ENCODE measurements at places on chromosomes 4 and X.

GRCh38 chr4:118033148-118034052, 886 bp upstream of the NDST3 start:
- no peak for DNase-seq

- no peak for DNase-seq
Measured at GRCh38 chrX:3262901-3263300, 83.6 kb downstream of the MXRA5 start.

- no peak for DNase-seq
Measured at GRCh38 chr4:180832073-180832472, 1411.1 kb upstream of the TENM3 start.

- no peak for DNase-seq
Measured at GRCh38 chr4:158904815-158905214, 136.0 kb downstream of the FNIP2 start.

GRCh38 chr4:16264798-16265197, 38.5 kb upstream of the TAPT1 start:
- no peak for DNase-seq

DNA sequence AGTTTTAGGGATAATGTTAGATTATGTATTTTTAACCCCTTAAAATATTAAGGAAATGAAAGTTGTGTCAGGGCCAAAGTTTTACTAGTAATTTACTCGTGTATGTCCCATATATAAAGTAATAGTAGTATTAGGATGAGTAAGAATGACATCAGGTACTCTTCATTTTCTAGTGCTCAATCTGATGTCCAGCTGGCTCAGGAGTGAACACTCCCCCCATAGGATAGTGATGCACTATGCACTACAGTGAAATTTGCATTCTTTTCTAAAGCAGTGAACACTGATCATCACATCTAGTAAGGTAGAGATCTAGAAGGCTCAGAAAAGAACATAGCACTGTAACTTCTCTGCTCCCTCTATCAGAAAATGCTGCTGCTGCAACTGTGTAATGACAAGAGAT, 409.7 kb downstream of the GLUD2 start:
- no peak for DNase-seq

DNA sequence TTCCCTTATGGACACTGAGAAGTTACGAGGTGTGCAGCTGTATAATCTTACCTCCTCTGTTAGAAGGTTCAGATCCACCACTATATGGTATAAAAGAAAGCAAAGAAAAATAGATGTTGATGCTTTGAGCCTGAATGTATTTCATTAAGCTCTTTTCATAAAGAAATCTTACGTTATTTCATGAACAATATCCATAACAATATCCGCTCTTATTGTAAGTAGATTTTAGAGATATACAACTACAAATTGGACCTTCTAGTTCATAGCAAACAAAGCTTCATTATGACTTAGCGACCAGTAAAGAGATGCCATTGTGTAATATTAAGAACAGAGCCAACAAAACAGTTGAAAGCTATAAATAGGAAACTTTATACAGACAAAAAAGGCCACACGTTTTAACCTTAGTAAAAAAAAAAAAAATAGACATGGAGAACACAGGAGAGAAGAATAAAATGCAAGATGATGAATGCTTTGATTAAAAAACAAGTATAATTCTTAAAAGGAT, 203.6 kb downstream of the PDGFC start:
- DNase-seq: no peak

DNA sequence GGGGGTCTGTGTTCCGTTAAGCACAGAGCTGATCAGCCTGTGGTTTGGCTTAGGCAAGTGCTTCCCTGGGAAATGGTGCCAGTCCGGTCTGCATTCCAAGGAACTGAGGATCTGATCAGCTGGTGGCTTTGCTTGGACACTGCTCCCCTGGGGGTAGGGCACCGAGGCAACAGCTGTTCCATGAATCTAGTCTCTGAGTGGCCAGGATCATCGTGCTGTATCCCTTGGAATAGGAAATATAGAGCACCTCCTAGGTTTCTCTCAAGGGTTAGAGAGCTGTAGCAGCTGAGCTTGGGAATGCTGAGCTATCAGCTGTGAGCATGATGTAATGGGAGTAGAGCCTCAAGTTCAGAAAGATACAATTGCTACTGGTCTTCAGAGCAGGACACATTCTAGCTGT, 863.9 kb downstream of the RAPGEF2 start:
- no peak for DNase-seq

- DNase-seq: no peak
Measured at GRCh38 chr4:79421483-79421882, 13.5 kb upstream of the GK2 start.

DNA sequence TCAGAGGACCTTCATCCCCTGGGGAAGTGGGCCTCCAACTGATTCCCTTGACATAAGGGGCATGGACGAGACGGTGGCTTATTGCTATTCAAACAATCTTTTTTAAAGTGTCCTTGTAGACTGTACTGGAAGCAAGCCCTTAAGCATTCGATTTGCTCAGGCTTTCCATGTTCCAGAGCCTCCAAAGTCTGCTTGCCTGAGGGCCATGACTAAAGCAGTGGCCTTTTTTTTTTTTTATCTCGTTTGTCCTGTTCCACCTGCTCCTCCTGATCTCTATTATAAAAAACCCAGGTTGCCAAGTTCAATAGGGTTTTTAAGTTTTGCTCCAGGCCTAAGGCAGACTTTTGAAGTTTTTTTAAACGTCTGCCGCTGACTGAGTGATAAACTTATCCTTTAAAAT, 103.7 kb upstream of the AADAT start:
- no peak for DNase-seq

DNA sequence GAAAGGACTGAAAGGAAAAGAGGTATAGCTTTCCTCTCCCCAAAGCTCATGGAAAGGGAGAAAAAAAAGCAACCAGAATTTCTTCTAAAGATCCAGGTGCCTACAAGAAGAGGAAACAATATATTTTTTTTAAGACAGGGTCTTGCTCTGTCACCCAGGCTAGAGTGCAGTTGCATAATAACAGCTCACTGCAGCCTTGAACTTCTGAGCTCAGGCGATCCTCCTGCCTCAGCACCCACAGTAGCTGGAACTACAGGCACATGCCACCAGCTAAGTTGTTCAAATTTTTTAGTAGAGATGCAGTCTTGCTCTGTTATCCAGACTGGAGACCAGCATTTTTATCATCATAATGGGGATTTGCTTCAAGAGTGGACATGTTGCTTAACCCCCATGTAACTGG, 30.5 kb upstream of the BBS12 start:
- no peak for DNase-seq

DNA sequence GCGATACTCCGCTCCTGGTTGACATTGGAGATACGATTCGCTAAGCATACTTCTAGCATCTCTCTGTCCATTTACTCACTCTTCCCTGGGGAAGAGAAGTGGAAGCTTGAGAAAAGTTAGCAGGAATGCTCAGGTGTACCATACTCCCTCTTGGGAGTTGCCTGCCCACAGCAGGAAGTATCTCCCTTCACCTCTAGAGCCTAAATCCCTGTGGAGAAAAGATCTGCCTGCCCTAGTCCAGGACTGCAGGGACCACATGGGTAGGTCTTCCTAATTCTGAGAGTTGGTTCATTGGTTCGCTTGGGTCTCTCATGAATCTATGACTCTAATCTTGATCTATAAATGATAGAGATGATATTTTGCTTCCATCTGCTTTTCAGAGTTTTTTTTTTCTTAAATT, 26.3 kb upstream of the MAPK10 start:
- DNase-seq: no peak

DNA sequence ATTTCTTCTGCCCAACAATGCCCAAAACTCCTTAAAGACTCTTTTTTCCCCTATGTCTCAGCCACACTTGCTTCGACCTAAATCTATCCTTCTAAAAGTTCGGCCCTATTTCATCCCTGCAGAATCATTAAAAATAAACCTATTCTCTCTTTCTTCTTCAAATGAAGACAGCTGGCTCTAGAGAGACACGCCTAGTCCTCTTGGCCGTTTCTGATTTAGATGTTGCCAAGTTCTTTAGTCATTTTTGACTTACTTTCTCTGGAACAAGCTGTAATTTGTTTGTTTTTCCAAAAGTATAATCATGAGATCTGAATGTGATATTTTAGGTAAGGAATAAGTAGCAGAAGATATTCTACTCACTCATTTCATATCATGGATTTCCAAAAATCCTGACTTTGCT, 211.6 kb downstream of the CENPC start:
- no peak for DNase-seq

DNA sequence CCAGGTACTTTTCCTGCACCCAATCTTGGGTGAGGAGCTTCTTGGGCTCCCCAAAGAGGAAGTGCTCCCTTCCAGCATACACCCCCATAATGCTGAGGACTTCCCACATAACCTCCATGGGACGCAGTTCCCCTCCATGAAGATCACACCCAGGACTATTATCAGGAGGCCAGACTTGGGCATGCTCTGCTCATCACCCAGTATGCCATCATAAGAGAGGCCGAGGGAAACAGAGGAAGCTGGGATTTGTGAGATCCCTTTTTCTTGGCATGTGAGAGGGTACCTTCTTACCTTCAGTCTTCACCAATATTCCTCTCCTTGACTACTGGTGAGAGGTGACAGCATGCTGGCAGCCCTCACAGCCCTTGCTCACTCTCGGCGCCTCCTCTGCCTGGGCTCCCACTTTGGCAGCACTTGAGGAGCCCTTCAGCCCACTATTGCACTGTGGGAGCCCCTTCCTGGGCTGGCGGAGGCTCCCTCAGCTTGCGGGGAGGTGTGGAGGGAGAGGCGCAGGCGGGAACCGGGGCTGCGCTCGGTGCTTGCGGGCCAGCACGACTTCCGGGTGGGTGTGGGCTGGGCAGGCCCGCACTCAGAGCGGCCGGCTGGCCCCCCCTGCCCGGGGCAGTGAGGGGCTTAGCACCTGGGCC, 15.7 kb upstream of the HSFX1 start:
- DNase-seq: no peak

DNA sequence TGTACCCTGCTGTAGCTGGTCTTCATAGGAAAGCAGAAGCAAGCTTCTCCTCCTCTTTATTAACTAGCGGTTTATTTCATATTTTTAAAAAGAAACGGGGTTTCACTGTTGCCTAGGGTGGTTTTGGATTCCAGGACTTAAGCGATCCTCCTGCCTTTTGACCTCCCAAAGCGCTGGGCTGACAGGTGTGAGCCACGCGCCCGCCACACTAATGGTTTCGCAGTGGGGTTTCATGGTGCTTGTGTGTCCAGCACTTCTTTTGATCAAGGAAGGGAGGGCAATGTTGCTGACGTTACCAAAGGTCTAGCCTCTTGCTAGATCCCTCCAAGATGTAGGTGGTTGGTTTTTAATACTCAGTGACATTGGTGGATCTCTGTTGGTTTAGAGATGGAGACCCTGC, 1.4 kb downstream of the MAEA start:
- DNase-seq: no peak

GRCh38 chrX:44036336-44036735, 63.1 kb upstream of the NDP start:
- DNase-seq: no peak

GRCh38 chr4:126869967-126870366, 762.8 kb upstream of the INTU start:
- no peak for DNase-seq

- no peak for DNase-seq
Measured at GRCh38 chr4:5933116-5933515, 40.2 kb upstream of the CRMP1 start.

GRCh38 chrX:124415115-124415800, 68.9 kb downstream of the SH2D1A start:
- no peak for DNase-seq

- no peak for DNase-seq
Measured at GRCh38 chrX:151402719-151403390, 5.8 kb downstream of the VMA21 start.

DNA sequence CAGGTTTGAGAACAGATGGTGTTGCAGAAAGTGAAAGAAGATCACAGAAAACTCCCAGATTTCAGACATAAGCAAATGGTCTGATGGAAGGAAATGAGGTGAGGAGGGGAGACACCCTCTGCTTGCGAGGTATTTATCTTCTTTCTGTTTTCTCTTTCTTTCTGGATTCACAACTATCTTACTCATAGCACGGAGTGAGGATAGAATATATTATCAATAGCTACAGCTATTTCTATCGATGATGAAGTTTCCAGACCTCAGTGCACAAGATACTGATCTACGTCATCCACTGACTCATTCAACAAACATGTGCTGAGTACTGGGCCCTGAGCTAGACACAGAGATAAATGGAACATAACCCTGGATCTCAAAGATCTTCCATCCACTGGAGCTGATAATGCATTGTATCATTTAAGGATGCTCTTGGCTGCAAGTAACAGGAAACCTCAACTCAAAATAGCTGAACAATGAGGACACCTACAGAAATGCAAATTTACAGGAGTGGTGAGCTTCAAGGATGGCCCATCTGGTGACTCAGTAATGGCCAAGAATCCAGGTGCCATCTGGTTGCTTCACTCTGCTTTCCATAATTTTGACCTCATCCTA, 21.2 kb downstream of the SLC2A9 start:
- DNase-seq: no peak

DNA sequence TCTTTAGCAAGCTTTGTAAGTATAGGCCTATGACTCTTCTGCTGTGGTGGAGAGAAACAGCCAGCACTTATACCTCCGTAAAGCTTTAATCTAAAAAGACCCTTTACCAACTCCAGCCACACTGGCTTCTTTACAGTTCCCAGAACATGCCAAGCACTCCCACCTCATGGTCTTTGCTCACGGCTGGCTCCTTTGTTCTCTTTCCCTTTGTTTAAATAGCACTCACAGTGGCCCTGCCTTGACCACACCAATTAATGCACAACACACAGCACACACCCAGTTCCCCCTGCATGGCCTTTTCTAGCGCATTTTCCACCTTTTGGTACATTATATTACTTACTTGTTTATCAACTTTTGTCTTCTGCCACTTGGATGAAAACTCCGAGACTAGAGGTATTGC, 18.9 kb downstream of the PPID start:
- no peak for DNase-seq

- DNase-seq: no peak
Measured at GRCh38 chr4:186227221-186227620, at the start of gene KLKB1. Gene KLKB1 (plus strand): TSS chr4:186227507. CDS start chr4:186228196, 689 bp downstream.

GRCh38 chr4:158492391-158492790, 29.3 kb upstream of the RXFP1 start:
- no peak for DNase-seq

DNA sequence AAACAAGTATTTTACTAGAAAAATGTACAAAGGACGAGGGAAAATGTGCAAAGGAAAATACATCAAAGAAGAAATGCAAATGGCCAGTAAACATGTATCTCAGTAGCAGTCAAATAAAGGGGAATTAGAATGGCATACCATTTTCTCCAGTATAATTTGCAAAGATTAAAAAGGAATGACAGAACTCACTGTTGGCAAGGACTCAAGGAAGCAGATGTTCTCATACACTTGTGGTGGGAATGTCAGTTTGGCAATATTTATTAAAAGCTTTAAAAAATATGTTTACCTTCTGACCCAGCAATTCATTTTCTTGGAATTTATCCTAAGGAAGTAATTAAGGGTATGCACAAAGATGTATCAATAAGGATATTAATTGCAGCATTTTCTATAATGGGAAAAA, 7.6 kb downstream of the CLCN5 start:
- no peak for DNase-seq

- DNase-seq: no peak
Measured at GRCh38 chr4:71253545-71253944, 85.3 kb upstream of the SLC4A4 start.

DNA sequence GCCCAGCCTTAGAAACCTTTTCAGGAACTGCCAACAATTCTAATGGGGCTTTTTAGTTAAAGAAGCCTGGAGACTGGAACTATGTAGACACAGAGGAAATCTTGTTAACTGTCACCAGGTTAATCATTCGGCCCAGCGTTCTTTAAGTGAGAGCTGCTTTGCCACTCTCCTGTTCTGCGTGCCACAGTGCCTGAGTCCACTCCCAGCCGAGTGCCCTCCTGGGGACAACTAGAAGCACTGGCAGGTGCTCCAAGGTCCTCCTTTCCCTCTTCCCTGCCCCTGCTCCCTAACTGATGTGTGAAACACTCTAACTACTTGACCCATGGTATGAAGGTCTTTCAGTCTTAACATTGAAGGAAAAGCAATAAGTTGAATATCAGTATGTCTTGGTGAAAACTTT, 151.2 kb upstream of the TLL1 start:
- DNase-seq: no peak

All from T-helper 22 cell (primary cell).